MCF 10A (cell line): ENCODE measurements at places on chromosomes 12 and 14. TPM values are rescaled to one million over a fixed set of nuclear protein-coding genes. Genes with fewer than 3 reads are reported as not detected.

DNA sequence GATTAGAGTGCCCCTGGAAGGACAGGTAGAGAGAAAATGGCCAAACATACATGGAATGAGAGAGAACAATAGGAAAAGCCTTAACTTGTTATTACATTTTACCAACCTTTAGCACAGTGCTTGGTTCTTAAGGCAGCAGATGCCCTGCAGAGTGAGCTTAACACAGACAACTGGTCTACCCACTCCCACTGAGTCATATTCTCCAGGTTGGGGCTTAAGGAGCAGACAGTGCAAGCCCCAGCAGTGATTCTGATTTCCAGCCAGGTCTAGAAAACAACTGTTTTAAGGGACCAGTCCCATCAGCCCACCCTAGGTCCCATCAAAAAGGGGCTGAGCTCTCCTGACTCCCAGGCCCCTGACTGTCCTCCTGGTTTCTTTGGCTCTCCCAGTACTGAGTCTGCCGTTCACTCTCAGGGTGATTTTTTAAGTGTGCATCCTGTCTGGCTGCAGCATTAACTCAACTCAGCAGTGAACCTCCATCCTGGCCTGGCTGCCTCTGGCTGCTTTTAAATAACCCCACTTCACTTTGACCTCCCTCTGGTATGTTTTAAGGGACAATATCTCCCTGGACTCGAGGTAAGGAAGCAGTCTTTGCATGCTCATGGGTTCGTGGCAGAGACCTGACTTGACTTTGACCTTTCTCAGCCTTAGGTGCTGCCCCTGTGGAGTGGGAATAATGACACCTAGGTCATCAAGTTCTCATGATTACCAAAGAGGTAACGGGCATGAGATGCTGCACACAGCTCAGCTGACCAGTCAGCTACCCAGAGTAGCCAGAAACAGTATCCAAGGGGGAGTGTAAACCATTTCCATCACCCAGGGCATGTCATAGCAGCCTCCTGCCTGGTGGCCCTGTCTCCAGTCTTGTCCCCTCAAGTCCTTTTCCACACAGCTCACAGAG lies 210.7 kb upstream of the PWP1 start:
- H3K4me1 ChIP-seq: peaks cover 13% of the 10 kb centered on the region
- no peak overlapping the region for H3K27ac ChIP-seq
- H3K36me3 ChIP-seq: no peaks in the 10 kb centered on the region
- no peak for DNase-seq
- H3K4me3 ChIP-seq: no peak overlapping the region

DNA sequence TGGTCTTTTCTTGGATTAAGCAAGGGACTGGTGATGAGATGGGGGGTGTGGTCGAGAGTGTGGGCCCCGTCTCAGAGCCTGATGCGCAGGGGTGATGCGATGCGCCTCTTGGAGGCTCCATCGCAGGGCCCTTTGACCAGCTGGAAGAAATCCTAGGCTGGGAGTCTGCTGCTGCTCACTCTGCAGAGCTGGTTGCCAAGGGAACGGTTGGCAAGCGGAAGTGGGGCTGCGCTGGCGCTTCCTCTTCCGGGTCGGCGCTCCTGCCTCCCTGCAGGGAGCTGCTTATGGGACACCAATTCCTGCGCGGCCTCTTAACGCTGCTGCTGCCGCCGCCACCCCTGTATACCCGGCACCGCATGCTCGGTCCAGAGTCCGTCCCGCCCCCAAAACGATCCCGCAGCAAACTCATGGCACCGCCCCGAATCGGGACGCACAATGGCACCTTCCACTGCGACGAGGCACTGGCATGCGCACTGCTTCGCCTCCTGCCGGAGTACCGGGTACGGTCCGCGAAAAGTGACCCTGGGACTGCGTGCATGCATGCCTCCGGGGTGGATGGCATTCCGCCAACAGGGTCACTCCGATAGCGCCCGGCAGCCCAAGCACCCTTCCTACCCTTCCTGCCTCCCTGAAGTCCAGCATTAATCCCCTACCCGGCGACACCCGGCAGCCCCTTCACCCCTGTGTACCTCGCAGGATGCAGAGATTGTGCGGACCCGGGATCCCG lies at the start of gene MYG1:
Gene MYG1, plus strand, starts transcription at position 242 of the 727 bp plus-strand sequence. Its CDS starts 43 bp downstream, at position 285.
- peak within 1 kb of the TSS; percentile 92 for H3K27ac ChIP-seq
- no peaks in the 10 kb centered on the region for H3K27me3 ChIP-seq
- DNase-seq: peak; percentile 80
- peaks cover 71% of the 10 kb centered on the region for H3K36me3 ChIP-seq
- peak within 1 kb of the TSS; percentile 82 for H3K4me3 ChIP-seq

- H3K4me3 ChIP-seq: no peak overlapping the region
- H3K4me1 ChIP-seq: no peaks in the 10 kb centered on the region
- H3K27me3 ChIP-seq: no peaks in the 10 kb centered on the region
- H3K36me3 ChIP-seq: no peaks in the 10 kb centered on the region
- no peak overlapping the region for H3K27ac ChIP-seq
- no peak for DNase-seq
Observed at GRCh38 chr14:57578801-57579200, 85.1 kb upstream of the CCDC198 start.

DNA sequence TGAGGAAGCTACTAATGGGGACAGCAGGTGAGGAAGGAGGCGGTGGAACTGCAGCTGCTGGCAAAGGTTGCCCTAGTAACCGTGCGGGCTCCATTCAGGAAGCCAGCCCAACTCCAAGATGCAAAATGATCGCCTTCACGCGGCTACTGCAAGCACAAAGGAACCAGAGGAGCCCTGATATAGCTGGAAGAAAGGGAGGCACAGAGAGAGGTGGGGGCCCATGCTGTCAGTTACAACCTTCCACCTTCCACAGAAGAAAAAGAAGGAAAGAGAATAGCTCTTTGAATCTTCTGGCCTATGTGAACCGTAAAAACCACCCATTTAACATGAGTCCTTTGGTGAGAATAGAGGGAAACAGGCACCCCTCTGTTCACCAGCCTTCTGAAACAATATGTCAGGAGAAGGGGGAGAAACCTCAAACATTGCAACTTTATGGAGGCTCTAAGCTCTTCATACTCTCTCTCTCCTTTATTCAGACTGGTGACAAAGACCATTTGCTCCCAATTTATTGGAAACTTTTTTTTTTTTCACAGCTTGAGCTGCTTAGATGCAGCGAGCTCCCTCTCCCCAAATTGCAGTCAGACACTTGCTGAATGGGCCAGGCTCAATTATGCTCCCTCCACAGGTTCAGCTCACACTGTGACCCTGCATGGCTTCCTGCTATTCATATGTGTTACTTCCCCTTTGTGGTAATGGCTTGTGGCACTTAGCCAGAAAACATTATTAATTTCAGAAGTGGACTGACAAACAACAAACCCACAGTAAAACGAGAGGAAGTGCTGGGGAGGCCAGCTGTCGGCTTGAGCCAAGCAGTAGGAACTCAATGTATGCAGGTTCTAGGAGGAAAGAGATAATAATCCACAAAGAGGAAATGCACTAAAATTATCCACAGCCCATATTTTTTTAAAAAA lies 6.2 kb downstream of the DUSP6 start:
- no peaks in the 10 kb centered on the region for H3K27me3 ChIP-seq
- H3K4me3 ChIP-seq: peak overlapping the region; percentile 56
- peaks cover 43% of the 10 kb centered on the region for H3K4me1 ChIP-seq
- peak; percentile 78 for DNase-seq
- H3K27ac ChIP-seq: peak overlapping the region; percentile 96

DNA sequence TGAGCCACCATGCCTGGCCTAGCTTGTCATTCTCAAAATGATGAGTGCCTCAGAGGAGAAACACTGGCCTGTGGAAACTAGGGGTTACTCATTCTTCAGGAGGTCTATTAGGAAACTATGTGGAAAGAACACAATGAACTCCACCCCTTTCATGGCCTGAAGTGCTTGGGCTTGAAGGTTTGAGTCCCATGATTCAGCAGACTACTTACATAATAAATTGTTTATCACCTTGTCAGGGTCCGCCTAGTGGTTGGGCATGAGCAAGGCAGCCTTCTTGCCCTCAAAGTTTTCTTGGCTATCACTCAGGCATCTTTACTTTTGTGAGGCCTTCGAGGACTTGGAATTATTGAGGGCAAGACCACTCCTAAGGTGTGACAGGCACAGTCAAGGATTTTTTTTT lies 251.2 kb downstream of the ACSS3 start:
- peaks cover 3% of the 10 kb centered on the region for H3K27me3 ChIP-seq
- no peaks in the 10 kb centered on the region for H3K36me3 ChIP-seq
- H3K27ac ChIP-seq: no peak overlapping the region
- H3K4me3 ChIP-seq: no peak overlapping the region

DNA sequence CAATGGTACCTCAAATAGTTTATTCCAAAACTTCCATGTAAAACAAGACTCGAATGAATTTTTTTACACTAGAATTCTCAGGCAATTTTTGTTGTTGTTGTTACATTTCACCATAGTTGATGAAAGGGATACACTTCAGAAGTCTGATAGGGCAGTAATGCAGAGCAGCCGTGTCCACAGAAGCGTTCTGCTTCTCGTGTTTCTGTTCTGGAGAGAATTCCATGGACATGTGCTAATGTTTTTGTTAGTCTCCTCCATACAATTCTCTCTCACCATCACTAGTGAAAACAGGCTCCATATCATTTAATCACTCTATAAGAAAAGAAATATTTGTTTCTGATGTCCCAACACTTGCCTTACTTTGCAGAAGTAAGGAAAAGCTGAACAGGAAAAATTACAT lies 606.1 kb downstream of the SLC16A7 start:
- H3K4me3 ChIP-seq: no peak overlapping the region
- H3K27me3 ChIP-seq: no peaks in the 10 kb centered on the region
- no peaks in the 10 kb centered on the region for H3K36me3 ChIP-seq
- DNase-seq: no peak
- H3K27ac ChIP-seq: no peak overlapping the region

DNA sequence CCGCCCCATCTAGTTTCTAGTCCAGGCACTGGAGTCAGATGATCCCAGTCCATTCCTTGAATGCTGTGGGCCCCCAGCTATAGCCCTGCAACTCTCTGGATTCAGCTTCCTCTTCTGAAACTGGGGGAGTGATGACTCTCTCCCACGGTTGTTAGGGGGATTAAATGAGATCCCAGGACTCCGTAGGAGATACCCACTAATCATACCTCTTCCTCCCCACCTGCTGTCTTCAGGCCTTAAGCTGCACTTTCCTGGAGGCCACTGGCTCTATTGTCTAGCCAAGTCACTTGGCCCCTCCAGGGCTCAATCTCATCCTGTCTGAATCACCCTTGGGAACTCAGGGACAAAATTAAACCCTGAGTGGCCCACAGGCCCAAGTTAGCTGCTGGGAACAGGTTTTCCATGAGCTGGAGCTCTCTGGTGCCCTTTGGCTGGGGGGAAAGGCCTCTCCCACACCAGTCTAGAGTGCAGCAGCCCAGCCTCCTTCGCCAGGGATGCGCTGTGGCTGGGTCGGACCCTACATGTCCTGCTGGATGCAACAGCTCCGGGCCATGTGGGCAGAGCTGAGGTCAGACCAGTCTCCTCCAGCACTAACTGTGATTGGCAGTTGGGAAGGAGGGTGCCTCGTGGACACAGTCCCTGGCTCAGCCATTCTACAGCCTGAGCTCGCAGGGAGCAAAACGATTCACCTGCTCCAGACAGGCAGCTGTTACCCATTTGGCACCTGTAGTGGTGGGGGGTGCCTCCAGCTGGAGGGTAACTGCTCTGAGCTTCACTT lies 6.0 kb upstream of the ASB2 start:
- no peaks in the 10 kb centered on the region for H3K36me3 ChIP-seq
- DNase-seq: no peak
- no peak overlapping the region for H3K4me3 ChIP-seq
- H3K4me1 ChIP-seq: peaks cover 5% of the 10 kb centered on the region

Gene LGR5
- total RNA-seq: not detected in 2 replicates

Gene HOXC11
- total RNA-seq: 1.2 and 1.6 TPM in 2 replicates

Gene TESPA1
- not detected in 2 replicates for total RNA-seq

Gene CLEC7A
- not detected in 2 replicates for total RNA-seq

Gene CIDEB
- total RNA-seq: 0.52 and 1.3 TPM in 2 replicates
